ENCODE measurements at places on chromosomes 4 and X.

GRCh38 chrX:25755194-25755593, 382.9 kb upstream of the MAGEB18 start:
- no peak for DNase-seq

DNA sequence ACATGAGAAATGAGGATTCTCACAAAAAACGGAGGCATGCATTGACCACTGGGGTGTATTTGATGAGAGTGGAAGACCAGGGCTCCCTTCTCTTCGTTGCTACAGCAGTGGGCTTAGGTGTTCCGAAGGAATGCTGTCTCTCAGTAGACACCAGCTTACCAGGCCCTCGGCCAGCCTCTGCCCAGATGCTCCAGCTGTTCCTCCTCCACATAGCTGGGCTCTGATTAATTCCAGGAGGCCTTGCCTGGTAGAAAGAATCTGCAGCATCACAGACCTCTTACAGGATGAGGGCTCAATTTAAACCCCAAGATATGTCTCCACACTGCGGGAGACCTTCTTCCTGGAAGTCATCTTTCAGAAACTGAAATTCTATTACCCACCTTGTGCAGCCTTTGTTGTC, 346.6 kb upstream of the TENM3 start:
- no peak for DNase-seq

- no peak for DNase-seq
Observed at GRCh38 chr4:73872316-73873108, 3.3 kb downstream of the CXCL1 start.

DNA sequence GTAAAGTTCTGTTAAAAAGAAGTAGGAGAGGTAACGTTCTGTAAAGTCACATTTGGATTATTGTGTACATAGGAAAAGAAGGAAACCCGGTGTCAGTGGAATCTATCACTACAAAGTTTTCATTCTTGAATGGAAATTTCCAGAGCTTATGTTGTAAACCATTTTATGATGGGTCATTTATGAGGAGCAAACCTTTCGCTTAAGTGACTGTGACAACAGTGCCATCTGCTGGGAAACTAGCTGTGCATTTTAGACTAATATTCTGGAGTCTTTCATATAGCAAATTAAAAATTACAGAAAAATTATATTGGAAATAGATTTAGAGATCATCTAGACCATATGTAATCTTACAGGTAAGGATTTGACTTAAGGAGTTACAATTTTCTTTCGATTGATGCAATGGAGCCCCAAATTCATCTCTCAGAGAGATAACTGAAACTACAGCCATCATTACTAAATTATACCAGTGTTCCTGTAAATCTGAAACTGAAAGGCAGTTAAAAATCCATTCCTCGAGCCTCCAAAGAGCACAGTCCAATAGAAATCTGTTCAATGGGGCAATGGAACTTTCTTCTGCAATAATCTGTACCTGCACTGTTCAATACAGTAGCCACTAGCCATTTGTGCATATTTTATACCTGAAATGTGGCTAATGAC, 26.9 kb downstream of the ASB9 start:
- peak; percentile 50 for DNase-seq

- DNase-seq: no peak
Observed at GRCh38 chrX:153416781-153417450, 5.6 kb downstream of the ZFP92 start.

- peak; percentile 3 for DNase-seq
Observed at GRCh38 chrX:17944833-17945497, 83.9 kb upstream of the RAI2 start.

Data from epithelial cell of esophagus (primary cell).